ENCODE measurements at places on chromosomes 3 and 15.

GRCh38 chr3:183697610-183698317 is at the start of gene YEATS2:
Gene YEATS2, plus strand, starts transcription at chr3:183697797. Its CDS starts 17,366 bp downstream, at chr3:183715163.
- DNase-seq, result no peak

DNA sequence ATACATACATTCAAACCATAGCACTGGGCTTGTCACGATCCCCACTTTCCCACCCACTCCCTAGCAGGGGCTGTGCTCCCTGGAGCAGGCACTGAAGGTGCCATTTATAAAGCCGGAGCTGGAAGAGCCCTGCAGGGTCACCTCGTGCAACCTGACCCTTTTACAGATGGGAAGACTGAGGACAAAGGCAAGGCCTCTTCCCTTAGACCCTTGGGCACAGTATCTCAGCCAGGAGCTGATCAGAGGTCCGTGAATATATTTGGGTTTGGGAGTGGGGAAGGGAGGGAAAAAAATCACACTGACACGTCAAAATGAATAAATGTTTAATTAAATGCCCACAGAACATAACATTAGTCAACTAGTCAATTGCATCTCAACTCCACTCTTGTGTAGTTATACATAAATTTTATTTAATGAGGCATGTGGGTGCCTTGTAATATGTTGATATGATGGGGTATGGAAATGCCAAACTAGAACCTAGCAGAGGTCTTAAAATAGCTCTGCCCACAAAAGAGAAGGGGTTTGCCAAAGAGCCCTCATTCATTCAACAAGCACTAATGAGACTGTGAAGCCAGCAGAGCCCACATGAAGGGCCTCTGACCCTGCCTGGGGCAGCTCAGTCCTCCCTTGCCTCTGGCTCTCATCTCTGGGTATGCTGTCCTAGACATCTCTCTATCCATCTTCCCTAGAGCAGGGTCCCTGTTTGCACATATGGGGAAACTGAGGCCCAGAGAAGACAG is 119.4 kb downstream of the NUP210 start:
- no peak for DNase-seq

- DNase-seq, result no peak
Measured at GRCh38 chr15:88378188-88378637, 89.0 kb downstream of the MRPL46 start.

DNA sequence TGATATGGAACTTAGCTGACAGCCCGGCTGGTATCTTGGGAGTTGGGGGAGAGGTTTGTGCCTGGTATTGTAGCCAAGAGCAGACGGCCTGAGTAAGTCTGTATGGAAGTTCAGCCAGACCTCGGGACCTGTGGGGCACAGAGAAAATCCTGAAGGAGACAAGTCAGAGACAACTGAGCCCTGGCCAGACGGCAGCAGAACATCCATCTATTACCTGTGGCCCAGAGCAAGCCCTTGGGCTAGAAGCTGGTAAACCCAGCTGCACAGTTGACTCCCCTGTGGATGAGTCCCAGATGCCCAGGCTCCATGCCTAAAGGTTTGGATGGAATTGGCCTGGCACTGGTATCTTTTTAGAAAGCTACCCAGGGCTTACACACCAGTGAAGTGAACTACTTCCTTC is 70.4 kb upstream of the DLG1 start:
- DNase-seq, result no peak

DNA sequence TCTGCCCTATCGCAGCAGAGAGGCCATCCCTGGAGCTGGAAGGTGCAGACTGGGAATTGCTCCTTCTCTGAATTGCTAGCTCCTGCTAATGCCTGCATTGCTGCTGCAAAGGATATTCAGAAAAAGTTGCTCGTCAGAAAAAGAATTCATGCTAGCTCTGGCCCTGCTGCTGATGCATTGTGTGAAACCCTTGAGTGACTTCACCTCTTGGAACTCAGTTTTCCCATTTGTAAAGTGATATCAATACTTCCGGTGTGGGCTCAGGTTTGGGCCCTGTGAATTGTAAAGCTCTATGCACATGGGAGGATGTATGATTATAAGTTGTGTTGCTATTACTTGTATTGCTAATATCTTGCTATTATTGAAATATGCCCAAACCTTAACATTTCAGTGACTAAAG is 11.4 kb downstream of the SQOR start:
- no peak for DNase-seq

- no peak for DNase-seq
Measured at GRCh38 chr3:143183665-143183964, 64.0 kb downstream of the CHST2 start.

DNA sequence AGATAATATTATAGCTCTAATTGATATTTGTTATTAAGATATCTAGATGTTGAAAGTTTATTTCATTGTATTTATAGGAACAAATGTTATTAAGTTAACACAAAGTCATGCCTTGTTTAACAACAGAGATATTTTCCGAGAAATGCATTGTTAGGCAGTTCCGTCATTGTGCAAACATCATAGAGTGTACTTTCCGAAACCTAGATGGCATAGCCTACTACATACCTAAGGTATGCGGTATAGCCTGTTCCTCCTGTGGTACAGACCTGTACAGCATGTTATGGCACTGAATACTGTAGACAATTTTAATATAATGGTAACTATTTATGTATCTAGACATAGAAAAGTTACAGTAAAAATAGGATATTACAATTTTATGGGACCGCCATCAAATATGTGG is 114.3 kb downstream of the NAALADL2 start:
- DNase-seq, result no peak

GRCh38 chr15:101313041-101313761 is 18.2 kb upstream of the SNRPA1 start:
- peak; percentile 25 for DNase-seq

DNA sequence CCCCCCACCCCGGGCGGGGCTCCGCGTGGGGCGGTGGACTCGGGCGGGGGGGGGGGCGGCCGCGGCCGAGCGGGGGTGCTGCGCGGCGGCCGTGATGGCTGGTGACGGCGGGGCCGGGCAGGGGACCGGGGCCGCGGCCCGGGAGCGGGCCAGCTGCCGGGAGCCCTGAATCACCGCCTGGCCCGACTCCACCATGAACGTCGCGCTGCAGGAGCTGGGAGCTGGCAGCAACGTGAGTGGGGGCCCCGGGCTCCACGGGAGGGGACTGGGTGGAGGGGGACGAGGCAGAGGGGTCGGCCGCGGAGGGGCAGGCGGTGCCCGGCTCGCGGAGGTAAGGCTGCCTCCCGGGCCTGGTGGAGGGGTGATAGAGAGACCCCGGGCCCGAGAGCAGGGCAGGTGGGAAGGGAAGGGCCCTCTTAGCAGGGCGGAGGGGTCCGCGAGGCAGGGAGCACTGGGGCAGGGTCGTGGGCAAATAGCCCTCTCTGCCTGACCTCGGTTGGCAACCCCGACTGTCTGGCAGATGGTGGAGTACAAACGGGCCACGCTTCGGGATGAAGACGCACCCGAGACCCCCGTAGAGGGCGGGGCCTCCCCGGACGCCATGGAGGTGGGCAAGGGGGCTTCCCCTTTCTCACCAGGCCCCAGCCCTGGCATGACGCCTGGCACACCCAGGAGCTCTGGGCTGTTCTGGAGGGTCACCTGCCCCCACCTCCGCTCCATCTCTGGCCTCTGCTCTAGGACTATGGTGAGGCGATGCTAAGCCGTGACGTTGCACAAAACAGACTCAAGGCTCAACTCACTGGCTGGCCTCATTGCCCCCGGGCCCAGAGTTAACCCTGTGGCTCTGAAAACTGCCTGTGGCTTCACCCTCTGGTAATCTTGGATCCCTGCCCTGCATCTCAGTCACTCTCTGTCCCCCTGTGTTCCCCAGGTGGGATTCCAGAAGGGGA is at the start of gene ECE2:
Gene ECE2 (plus strand): TSS at position 62 of the 950 bp plus-strand sequence. CDS start 132 bp downstream, at position 194.
- DNase-seq, result no peak

DNA sequence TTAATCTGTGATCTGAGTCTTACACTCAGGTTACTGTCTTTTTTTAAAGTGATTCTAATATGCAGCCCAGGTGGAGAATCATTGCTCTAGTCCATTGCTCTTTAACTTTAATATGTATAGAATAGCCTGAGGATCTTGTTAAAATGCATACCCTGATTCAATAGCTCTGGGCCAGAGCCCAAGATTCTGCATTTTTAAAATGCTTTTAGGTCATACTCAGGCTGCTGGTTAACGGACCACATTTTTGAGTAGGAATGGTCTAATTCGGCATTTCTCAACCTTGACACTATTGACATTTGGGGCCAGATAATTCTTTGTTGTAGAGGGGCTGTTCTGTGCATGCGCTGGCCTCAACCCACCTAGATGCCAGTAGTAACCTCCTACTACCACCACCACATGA is 20.9 kb upstream of the FSTL1 start:
- DNase-seq, result no peak

- DNase-seq, result no peak
Measured at GRCh38 chr3:43773273-43774094, 82.7 kb downstream of the ABHD5 start.

DNA sequence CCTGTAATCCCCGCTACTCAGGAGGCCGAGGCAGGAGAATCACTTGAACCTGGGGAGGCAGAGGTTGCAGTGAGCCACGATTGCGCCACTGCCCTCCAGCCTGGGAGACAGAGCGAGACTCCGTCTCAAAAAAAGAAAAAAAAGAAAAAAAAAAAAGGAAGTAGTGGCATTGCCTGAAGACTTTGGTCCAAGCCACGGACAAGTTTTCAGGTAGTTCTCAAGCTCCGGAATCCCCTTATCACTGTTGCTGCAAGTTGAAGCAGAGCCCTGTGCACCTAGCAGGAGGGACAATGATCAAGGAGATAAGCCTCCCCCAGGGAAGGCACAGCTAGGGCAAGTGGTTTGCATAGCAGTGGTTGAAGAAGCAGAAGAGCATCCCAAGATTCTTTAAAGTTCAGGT is 97.6 kb downstream of the MEX3B start:
- no peak for DNase-seq

DNA sequence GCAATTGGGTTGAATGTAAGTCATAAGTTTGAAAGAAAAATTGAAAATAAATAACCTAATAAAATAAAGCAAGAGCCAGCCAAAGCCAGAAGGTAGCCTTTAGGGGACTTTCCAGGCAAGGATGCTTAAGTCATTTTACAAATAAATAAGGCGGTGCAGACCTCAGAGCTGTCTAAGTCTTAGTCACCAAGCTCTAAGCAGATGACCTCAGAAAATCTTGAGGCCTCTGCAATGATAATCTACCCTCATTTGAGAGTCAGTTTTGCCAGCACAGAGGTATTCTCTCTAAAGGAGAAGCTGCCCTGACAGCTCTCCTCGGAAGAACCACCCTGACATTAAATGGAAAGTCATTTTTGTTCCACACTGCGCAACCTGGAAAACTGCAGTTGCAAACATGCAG is 113.9 kb downstream of the OXNAD1 start:
- no peak for DNase-seq

GRCh38 chr3:166270429-166270828 is 433.2 kb upstream of the BCHE start:
- DNase-seq, result no peak

DNA sequence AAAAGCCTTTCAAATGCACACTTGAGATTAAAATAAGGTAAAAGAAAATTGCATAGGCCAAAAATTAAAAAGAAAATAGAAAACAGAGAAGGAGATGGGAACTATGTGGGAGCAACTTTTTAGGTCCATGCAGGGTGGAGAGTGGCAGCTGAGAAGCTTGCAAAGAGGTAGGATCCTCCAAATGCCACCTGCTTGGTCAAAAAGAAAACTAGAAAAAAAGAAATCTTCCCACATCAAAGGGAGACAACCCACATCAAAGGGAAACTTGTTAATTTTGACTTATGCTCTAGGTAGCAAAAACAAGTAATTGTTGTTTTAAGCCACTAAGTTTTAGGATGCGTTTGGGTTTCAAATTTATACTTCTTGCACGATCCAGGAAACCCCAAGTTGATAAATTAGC is 342.9 kb downstream of the IL20RB start:
- no peak for DNase-seq

DNA sequence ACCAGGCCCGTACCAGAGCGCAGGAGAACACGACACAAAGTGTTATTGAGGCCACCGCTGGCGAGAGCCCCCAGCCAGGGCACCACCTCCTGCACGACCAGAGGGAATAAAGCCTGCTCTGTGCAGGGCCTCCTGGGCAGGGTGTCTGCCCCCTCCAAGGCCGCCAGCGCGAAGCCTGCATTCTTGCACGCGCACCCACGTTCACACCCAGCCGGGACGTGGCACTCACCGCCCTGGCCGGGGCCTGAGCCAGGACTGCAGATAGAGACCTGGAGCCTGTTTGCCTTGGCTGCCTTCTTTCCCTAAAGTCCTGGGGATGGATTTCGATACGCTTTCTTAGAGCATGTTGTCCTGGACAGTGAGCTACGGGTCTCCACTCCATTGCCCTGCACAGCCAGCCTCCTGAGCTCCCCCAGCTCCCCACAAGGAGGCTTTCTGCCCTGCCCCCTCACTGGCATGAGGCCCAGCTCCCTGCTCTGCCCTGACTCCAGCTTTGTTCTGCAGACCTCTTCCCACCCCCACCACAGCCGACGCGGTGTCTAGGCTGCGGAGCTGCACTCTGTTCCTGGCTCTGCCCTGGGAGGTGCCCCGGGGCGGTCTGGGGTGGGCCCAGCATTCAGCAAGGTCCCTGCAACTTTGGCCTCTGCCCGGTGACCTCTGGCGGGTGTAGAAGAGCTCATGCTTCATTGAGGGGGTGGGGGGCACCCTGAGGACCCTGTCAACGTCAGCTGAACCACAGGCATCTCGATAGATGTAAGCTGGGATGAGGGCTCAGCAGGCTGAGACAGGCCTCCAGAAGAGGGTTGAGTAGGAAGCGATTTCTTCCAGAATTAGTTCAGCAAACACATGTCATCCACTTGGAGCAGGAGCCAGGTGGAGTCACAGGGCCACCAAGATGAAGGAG is 145.0 kb downstream of the LRRK1 start:
- peak; percentile 59 for DNase-seq

DNA sequence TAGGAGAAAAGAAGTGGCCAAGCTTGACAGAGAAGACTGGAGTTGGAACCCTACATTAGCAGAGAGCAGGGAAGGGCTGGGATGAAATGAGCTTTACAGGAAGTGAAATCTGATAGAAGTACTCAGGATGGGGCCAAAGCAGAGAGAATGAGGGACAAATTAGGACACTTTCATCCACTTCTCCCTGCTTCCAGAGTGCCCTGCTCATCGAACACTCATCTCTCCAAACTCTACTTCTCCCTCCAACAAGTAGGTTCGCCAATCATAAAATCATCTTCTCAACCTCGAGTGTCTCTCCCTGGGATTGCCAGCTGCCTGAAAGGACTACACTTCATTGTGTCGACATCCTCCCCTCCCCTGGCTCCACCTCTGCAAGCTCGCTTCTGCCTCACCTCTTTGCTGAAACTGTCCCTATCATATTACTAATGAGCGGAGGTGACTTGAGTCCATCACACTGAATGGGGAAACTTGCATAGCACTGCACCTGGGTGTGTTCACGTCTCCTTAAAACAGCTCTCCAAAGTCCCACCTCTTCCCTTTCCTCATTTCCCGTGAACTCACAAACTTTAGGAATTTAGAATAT is 365.8 kb downstream of the FOXP1 start:
- no peak for DNase-seq

DNA sequence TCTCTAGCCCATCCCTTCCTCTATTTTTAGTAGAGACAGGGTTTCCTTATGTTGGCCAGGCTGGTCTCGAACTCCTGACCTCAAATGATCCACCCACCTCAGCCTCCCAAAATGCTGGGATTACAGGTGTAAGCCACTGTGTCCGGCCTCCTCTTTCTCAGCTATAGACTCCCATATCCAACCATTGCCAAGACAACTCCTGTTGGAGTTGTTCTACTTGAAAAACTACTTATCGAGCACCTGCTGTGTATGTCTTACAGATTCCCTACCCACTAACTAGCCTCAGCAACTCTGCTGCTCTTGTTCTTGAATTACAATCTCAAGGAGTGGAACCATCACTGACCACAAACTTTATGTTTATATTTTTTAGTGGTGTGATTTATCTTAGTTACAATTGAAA is 186.6 kb downstream of the SLC9A9 start:
- no peak for DNase-seq

GRCh38 chr15:58504674-58505234 is 73.0 kb downstream of the LIPC start:
- no peak for DNase-seq

Measured in suprapubic skin (tissue), 4 donors.